IPS DF 6.9 (cell line): ENCODE measurements at places on chromosomes 3 and 15.

DNA sequence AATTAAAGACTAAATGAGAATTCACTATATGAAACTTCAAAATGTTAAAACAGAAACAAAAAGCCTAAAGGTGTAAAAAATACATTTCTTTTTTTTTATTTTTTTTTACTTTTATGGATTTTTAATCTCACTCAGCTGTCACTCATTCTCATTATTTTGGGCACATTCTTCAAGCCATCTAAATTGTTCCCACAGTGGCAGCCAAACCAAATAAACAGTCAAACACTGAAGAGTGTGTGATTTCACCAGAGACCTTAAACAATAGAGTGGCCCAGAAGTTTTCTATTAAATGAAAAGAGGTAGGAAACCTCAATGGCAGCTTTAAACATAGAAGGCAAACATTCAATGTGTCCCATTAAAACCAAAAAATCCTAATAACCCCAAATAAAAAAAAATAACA, 616.1 kb downstream of the OTOL1 start:
- no peaks in the 10 kb centered on the region for H3K4me1 ChIP-seq
- no peak overlapping the region for H3K4me3 ChIP-seq
- no peaks in the 10 kb centered on the region for H3K27me3 ChIP-seq
- H3K27ac ChIP-seq: no peak overlapping the region
- no peak for DNase-seq

GRCh38 chr15:38127306-38127771, 125.3 kb upstream of the SPRED1 start:
- H3K4me1 ChIP-seq: no peaks in the 10 kb centered on the region
- no peak for DNase-seq
- no peaks in the 10 kb centered on the region for H3K36me3 ChIP-seq
- no peak overlapping the region for H3K4me3 ChIP-seq

DNA sequence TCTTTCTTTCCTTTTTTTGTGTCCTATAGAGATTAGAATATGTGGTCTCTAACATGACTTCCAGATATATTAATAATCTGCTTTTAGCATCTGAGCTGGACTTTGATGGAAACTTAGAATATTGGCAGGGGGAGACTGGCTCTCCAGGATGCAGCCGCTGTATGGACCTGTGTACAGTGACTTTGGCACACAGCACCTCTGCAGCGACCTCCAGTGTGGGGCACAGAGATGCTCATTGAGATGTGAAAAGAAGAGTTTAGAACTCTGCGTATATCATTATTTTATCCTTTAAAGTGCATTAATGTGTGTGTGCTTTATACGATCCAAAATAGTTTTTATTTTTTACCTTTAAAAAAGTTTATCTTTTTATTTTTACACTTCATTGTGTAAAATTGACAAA, 18.3 kb downstream of the CFAP161 start:
- no peak overlapping the region for H3K4me3 ChIP-seq
- no peak for DNase-seq
- H3K4me1 ChIP-seq: no peaks in the 10 kb centered on the region
- no peaks in the 10 kb centered on the region for H3K36me3 ChIP-seq

- H3K4me3 ChIP-seq: no peak overlapping the region
- no peaks in the 10 kb centered on the region for H3K27me3 ChIP-seq
- no peaks in the 10 kb centered on the region for H3K36me3 ChIP-seq
- H3K4me1 ChIP-seq: peaks cover 3% of the 10 kb centered on the region; the same call in 1 of the 2 replicates
Measured at GRCh38 chr15:49273734-49274318, 103.8 kb downstream of the GALK2 start.

GRCh38 chr3:5260992-5261501, 73.5 kb downstream of the EDEM1 start:
- H3K4me3 ChIP-seq: no peak overlapping the region
- H3K27ac ChIP-seq: no peak overlapping the region
- DNase-seq: no peak
- H3K27me3 ChIP-seq: no peaks in the 10 kb centered on the region; the same call in 1 of the 2 replicates
- H3K36me3 ChIP-seq: no peaks in the 10 kb centered on the region
- no peaks in the 10 kb centered on the region for H3K4me1 ChIP-seq

DNA sequence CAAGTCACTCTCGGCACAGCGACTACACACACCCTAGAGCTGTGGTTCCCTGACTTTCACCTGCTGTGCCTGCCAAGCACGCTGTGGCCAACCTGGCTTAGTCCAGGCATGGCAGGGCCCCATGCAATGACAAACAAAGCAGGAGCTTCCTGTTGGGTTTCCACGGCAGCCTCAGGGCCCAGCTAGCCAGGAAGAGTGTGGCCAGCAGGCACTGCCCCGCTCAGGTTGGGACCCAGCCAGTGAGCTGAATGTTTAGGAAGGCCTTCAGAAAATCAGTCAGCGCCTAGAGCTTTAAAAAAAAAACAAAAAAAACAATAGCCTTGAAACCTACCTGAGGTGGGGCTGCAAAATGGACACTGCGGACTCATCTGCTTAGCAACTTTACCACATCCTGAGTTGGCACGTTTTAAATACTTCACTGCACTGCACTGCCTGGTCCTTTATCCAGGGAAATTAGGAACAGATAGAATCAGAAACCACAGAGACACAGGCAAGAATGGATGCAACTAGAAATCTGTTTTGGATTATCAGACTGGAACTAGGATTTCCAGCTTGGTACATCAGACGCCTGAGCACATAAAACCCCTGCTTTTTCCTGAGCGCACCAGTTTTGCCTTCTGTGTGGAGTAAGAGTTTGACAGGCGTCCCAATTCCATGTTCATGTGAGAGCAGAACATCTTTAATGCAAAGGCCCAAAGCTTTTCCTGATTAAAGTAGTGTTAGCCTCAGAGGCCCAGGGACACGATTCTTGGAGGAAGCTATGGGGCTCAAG, 36.2 kb upstream of the LDHAL6B start:
- peaks cover 6% of the 10 kb centered on the region; the same call in 1 of the 2 replicates for H3K36me3 ChIP-seq
- H3K27me3 ChIP-seq: no peaks in the 10 kb centered on the region
- no peak for DNase-seq
- H3K27ac ChIP-seq: no peak overlapping the region
- H3K4me3 ChIP-seq: no peak overlapping the region
- no peaks in the 10 kb centered on the region for H3K4me1 ChIP-seq

GRCh38 chr3:19065027-19065426, 83.3 kb upstream of the KCNH8 start:
- no peaks in the 10 kb centered on the region for H3K4me1 ChIP-seq
- H3K27me3 ChIP-seq: no peaks in the 10 kb centered on the region

DNA sequence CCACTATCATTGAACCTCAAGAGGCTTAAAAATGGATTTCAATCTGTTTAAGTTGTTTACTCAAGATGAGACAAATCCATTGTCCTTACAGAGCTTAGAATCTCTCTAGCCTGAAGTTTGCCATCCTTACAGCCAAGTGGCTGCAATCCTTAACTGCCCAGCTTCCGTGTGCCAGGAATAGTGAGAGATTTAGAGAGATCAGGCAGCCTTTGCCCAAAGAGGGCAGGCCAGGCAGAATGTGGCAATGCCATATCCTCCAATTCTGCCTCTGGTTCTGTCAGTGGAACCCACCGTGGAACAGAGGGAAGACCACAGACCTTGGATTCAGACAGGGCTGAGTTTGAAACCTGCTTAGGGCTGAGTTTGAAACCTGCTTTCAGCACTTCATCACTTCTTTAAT, 374.3 kb downstream of the VPS13C start:
- no peaks in the 10 kb centered on the region for H3K27me3 ChIP-seq
- peaks cover 3% of the 10 kb centered on the region; the same call in 1 of the 2 replicates for H3K4me1 ChIP-seq
- no peaks in the 10 kb centered on the region for H3K36me3 ChIP-seq
- no peak overlapping the region for H3K4me3 ChIP-seq
- DNase-seq: no peak
- H3K27ac ChIP-seq: no peak overlapping the region

- no peaks in the 10 kb centered on the region for H3K36me3 ChIP-seq
- H3K27me3 ChIP-seq: no peaks in the 10 kb centered on the region
- H3K4me3 ChIP-seq: no peak overlapping the region
- no peak for DNase-seq
- H3K27ac ChIP-seq: no peak overlapping the region
Measured at GRCh38 chr15:66452971-66453580, 44.5 kb downstream of the SNAPC5 start.

DNA sequence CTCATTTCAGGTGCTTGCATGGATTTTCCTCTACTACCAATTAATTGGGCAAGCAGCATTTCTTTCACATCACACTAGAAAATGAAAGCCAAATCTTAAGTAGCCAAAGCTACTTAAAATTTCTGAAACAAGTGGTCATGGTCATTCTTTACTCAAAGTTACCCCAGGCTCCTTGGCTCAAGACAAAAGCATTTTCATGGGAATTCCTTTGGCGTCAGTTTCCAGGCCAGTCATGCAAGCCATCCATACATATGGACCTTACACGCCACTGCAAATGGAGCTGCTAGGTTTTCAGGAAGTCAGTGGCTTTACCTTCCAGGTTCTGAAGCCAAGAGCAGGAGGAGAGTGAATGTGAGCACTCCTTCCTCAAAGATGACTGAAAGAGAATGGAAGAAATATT, 83.7 kb upstream of the IL12A start:
- H3K27me3 ChIP-seq: no peaks in the 10 kb centered on the region
- DNase-seq: no peak
- H3K4me3 ChIP-seq: no peak overlapping the region
- H3K36me3 ChIP-seq: no peaks in the 10 kb centered on the region
- no peak overlapping the region for H3K27ac ChIP-seq
- H3K4me1 ChIP-seq: no peaks in the 10 kb centered on the region

DNA sequence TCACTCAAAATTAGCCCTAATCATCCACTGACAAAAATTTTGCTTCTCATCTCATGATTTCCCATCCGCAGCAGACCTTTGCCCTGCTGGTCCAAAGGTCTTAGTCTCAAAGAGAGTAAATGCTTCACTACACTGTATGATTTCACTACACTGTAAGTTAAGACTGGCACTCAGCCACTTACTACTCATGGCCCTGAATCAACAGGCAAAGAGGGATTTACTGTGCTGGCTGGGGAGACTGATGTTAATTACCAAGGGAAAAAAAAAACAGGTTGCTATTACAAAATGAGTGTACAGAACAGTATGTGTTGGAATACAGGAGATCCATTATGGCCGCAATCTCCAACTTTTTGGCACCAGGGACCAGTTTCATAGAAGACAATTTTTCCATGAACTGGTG, 214.8 kb downstream of the ZMAT3 start:
- H3K27me3 ChIP-seq: no peaks in the 10 kb centered on the region
- no peaks in the 10 kb centered on the region for H3K36me3 ChIP-seq
- DNase-seq: no peak
- no peak overlapping the region for H3K4me3 ChIP-seq
- no peak overlapping the region for H3K27ac ChIP-seq

- H3K27me3 ChIP-seq: no peaks in the 10 kb centered on the region
- no peaks in the 10 kb centered on the region for H3K36me3 ChIP-seq
- H3K4me3 ChIP-seq: no peak overlapping the region
- no peaks in the 10 kb centered on the region for H3K4me1 ChIP-seq
Measured at GRCh38 chr15:65653801-65654521, 32.2 kb downstream of the SLC24A1 start.

DNA sequence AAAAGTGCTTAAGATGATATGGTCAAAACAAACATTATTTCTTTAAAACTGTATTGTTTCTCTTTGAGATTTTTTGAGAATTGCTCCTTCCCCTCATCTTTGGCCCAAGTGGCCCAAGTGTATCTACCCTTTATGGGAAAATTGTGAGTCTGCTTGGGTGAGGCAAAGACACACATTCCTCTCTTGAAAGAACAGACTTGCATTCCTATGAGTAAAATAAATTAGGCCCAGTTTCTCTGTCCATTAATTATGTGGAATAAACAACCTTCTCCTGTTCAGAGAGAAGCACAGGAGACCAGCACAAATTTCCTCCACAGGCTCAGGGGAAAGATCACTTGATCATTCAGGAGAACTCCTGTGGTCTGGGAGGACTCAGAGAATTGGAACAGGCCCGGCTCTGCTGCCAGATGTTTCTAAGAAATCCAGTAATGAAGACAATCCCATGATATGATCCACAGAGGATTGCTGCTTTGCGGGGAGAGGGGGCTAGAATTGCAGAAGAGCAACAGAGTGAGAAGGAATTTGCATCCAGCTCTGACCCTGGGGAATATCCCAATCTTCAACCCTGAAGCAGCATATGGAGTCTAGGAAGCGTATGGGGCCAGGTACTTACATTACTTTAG, 53.8 kb upstream of the BOC start:
- no peak overlapping the region for H3K27ac ChIP-seq
- H3K36me3 ChIP-seq: no peaks in the 10 kb centered on the region
- no peaks in the 10 kb centered on the region; the same call in 1 of the 2 replicates for H3K4me1 ChIP-seq
- DNase-seq: no peak
- H3K4me3 ChIP-seq: no peak overlapping the region
- H3K27me3 ChIP-seq: no peaks in the 10 kb centered on the region
